Stimulated activated CD4-positive, alpha-beta T cell treated with anti-CD3 and anti-CD28 coated beads, Interleukin-1b, Interleukin-23, amount 100 ng/mL, for 4 hours (primary cell): ENCODE measurements at places on chromosomes 7 and 10.

- DNase-seq: no peak
These were observed 57.6 kb downstream of the VCL start for GRCh38 chr10:74055383-74056049.

DNA sequence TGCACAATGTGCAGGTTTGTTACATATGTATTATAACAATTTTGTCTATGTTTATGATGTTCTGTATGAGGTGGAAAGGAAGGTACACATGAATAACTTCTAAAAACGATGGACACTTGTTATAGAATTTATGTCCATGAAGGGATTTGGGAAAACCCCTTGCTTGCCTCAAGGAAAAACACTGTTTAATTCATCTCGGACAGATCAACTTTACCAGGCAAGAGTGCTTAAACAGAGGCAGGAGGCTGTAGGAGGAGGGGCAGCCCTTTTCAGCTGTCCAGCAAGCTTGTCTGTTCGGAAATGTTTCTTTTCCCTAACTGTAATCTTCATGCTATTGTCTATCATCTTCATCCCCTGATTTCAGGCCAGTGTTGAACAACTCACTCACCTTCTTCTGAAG, 200.9 kb downstream of the CDC14C start:
- DNase-seq: no peak

DNA sequence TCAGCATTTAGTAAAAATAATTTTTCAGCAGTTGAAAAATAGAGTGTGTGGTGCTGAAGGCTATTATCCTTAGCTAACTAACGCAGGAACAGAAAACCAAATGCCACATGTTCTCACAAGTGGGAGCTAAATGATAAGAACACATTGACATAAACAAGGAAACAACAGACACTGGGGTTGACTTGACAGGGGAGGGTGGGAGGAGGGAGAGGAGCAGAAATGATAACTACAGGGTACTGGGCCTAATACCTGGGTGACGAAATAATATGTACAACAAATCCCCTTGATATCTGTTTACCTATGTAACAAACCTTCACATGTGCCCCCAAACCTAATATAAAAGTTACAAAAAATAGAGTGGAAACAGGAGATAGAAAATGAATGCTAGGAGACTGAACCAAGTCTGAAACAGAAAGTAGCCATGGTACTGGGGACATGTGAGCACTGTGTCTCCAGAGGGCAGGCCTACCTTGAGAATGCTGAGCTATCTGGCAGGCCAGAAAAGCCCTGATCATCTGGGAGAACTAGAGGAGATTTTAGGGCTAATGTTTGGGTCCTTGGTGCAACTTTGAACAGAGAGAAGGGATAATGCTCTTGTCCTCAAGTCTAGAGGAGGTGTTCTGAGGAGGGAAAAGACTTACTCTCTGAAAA, 4.7 kb upstream of the EFCAB10 start:
- DNase-seq: no peak

GRCh38 chr7:147774461-147774860, 816.1 kb upstream of the C7orf33 start:
- no peak for DNase-seq

DNA sequence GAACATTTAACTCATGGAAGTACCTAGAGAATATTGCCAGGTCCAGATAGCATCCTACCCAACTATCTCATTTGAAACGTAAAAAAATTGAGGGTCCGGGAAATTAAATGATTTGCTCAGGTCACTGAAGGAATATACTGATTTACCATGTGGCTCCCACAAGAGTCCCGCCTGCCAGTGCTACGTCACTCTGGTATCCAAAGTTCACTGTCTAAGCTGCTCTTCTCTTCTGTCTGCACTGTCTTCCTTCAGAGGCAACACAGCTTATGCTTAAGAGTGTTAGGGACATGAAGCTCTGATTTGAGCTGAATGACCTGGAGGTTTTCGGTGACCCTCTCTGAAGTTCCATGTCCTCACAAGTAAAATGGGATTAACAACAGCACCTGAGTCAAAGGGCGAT, 114.6 kb downstream of the PDE1C start:
- DNase-seq: no peak

DNA sequence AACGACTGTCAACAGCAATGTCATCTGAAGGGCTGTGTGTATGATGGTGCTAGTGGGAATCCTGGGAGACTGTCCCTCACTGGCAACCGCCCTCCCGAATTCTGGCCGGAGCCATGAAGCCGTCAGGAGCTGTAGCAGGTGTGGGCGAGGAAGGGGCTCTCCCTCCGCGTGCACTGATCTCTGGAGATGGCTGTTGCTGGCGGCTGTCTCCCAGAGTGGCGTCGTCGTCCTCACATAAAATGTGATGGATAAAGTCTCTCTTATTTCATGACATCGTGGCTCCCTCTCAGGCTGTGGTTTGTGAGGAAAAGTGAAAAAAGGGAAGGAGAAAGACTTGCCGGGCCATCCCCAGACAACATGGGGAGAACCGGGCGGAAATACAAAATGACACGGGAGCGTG, 216.5 kb downstream of the DNAJB6 start:
- no peak for DNase-seq

- no peak for DNase-seq
These were observed 539.5 kb upstream of the FZD8 start for GRCh38 chr10:36181426-36182178.

DNA sequence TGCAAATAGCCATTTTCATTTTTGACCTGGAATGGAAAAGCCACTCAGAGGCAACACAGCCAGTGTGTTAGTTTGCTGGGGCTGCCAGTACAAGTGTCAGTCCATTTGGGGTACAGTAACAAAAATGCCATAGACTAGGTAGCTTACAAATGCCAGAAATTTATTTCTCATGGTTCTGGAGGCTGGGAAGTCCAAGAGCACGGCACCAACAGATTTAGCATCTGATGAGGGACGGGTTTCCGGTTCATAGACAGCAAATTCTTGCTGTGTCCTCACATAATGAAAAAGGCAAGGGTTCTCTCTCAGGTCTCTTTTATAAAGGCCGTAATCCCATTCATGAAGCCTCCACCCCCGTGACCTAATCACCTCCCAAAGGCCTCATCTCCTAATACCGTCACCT, 418.2 kb downstream of the TYW1 start:
- DNase-seq: no peak

DNA sequence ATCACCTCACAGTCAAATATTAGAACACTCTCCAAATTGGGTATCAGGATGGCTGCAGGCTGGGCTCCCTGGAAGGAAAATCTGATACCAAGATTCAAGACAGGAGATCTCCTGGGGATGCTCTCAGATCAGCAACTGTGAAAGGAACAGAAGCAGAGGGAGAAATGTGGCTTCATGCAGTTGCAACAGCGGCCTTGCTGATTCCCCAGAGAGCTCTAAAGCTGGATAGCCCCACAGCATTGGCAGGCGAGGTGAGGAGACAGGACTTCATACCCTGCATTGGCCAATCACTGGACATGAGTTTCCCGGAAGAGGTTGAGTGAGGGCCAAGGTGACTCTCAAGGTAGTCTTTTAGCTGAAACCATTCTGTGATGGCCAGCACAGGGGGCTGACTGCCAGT, 190.6 kb downstream of the PTPN20 start:
- no peak for DNase-seq

DNA sequence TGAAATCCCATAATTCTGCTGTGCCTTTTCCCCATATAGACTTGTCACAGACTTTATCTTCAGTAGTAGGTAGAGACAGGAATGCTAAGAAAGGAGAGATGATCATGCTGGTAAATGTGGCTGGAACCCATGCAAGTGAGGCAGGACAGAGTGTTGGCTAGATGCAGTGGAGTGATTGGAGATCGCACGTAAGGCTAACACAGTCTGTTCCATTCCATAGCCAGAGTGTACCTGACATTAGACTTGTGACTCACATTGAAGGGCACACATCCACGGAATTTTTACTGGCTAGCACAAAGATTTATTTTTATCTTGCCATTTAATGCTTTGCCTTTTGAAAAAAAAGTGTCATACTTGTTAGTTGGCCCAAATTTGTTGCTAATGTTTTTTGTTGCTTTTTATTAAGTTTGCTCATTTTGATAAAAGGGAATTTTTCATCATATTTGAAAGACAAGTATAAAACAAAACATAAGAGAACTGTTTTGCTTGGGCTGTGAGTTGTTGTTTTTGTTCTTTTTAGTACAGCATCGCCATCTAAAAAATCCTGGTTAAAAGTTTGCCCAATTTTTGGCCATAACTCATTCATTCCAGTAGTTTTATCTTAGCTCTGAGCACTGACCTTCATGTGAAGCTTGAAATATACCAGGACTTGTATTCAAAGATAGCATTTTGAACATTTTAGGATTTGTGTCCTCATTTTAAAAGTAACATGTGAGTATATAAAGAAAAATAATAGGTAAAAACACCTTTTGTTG, 81.0 kb downstream of the CPED1 start:
- DNase-seq: no peak

GRCh38 chr7:30708983-30709382, 26.7 kb upstream of the CRHR2 start:
- no peak for DNase-seq

DNA sequence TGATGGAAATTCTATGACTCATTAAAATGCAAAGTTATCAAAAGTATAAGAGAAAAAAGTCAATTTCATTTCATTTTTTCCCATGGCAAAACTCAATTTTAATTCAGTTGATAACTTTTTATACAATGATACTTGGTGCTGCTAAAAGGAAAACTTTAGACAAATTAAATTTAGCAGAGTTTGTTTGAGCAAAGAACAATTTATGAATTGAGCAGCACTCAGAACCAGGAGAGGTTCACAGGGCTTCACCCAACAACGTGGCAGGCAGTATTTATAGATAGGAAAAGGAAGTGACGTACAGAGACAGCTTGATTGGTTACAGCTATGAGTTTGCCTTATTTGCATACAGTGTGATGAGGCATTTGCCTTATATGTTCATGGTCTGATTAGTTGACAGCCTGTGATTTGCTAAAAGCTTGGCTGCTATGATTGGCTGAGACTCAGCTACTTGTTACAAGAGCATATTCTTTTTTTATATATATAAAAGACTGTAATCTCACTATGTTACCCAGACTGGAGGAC, 157.2 kb upstream of the CELF2 start:
- DNase-seq: no peak

GRCh38 chr10:101695404-101695890, 477 bp upstream of the FBXW4 start:
- DNase-seq: no peak

DNA sequence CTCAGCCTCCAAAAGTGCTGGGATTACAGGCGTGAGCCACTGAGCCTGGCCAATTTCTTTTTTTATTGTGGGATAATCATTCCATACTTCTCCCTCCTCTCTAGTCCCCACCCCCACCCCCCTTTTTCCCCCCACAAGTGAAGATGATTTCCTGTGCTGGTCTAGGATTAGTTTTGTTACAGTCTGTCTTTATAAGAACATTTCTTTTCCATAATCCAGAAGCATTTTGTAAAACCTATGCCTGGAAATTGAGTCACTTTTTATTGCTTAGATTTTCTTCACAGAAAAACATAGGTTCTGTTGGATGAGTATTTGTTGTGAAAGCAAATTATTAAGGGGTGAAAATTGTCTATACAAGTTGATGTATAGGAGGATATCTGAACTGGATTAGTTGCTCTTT, 98.9 kb downstream of the KAT6B start:
- no peak for DNase-seq

DNA sequence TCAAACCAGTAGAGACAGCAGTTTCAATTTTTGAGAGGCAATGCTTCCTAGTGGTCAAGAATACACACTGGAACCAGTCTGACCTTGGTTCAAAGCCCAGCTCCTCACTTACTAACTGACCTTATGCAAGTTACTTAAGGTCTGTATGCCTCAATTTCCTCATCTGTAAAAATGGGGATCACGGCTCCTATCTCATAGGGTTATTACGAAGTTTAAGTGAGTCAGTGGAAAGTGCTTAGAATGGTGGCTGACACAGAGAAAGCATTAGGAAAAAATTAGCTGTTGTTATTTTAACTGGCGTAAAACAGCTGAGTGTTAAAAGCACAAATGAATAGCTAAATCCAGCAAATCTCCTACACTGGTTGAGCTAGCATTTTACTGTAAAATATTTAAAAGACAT, 162.4 kb upstream of the LAMB4 start:
- no peak for DNase-seq

DNA sequence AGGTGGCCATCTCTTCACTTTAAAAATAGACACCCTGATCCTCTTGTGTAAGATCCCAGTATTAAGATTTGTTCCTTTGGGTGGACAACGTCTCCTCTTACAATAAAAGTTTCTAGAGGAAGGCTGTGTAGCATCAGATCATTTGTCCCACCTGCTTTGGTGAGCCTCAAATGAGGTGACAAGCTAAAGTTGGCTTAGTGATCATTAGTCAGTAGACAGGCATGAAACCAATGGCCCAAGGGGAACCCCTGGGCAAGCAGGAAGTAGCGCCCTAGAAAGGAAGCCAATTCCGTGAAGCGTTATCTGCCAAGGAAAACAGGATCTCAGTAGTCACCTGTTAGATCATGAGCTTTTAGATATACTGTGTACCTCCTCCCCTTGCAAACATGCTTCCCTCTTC, 66.8 kb downstream of the PCGF5 start:
- no peak for DNase-seq

DNA sequence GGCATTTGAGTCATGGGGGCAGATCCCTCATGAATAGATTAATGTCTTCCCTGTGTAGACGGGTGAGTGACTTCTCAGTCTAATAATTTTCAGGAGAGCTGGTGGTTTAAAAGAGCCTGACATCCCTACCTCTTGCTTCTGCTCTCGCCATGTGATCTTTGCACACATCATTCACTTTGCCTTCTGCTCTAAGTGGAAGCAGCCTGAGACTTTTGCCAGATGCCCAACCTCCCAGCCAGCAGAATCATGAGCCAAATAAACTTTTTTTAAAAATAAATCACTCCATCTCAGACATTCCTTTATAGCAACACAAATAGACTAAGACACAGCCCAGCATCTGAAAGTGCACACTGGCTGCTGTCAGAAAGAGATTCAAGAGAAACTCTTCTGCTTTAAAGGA, 155.2 kb downstream of the ZNF365 start:
- no peak for DNase-seq

- DNase-seq: no peak
These were observed 168.4 kb upstream of the KMT2E start for GRCh38 chr7:104845557-104845956.

DNA sequence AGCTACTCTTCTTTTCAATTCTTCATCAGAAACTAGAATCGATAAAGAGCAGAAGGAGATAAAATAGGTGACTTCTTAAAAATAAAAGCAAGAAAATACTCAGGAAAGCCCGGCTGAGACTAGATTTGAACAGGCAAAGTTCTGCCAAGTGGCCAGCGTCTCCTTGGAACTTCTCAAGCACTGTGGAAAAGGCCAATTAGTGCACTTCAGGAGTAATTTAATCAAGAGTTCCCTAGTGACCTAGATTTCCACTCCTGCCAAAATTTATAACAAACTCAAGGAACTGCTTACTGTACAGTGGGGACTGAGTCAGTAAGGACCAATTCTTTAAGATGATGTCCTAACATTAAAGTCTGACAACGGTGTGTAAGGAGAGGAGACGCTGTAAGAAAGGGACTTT, 57.3 kb downstream of the CHCHD3 start:
- no peak for DNase-seq

GRCh38 chr7:102942868-102943267, 30.1 kb downstream of the LRRC17 start:
- DNase-seq: no peak

GRCh38 chr7:68706291-68706690, 892.0 kb upstream of the AUTS2 start:
- no peak for DNase-seq

GRCh38 chr10:97300980-97301379, 8.5 kb upstream of the ARHGAP19 start:
- DNase-seq: no peak
